ENCODE measurements at places on chromosomes 13 and 19. TPM values are rescaled to one million over a fixed set of nuclear protein-coding genes. Genes with fewer than 3 reads are reported as not detected.

The PSG7 gene
- total RNA-seq: not detected

The KPTN gene
- 8.0 TPM for total RNA-seq

The ATP8B3 gene
- total RNA-seq: 2.2 TPM

The PTGIR gene
- total RNA-seq: not detected

The ZNF583 gene
- 7.6 TPM for total RNA-seq

The LILRA1 gene
- not detected for total RNA-seq

The PRX gene
- 0.33 TPM for total RNA-seq

All from melanocyte of skin (primary cell).